ENCODE measurements at places on chromosomes 16 and 17. TPM values are rescaled to one million over a fixed set of nuclear protein-coding genes. Genes with fewer than 3 reads are reported as not detected.

- no peak for DNase-seq
Measured at GRCh38 chr17:63841350-63842172, 924 bp downstream of the SMARCD2 start.

GRCh38 chr17:34135841-34136240, 119.2 kb upstream of the CCL2 start:
- no peak for DNase-seq

The ANKRD40CL gene
- total RNA-seq: not detected

The NEUROD2 gene
- not detected for total RNA-seq

GRCh38 chr17:54992797-54993639, 24.5 kb downstream of the STXBP4 start:
- DNase-seq: no peak

The DNAAF8 gene
- total RNA-seq: 0.42 TPM

DNA sequence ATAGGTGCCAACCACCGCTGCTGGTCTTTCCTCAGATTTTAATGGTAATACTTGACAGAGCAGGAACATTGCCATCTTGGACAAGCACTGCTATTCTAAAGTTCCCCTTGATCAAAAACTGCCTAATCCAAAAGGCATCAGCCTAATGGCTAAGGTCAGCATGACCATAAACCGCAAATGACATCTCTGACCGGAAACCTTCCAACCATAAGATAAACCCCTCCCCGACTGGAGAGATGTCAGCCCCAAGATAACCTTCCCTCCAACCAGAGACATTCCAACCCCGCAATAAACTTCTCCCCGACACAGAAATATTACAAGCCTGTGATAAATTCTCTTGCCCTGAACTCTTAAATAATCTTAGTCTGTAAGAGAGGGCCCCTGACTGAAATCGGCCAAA, 7.4 kb upstream of the DHX40 start:
- no peak for DNase-seq

DNA sequence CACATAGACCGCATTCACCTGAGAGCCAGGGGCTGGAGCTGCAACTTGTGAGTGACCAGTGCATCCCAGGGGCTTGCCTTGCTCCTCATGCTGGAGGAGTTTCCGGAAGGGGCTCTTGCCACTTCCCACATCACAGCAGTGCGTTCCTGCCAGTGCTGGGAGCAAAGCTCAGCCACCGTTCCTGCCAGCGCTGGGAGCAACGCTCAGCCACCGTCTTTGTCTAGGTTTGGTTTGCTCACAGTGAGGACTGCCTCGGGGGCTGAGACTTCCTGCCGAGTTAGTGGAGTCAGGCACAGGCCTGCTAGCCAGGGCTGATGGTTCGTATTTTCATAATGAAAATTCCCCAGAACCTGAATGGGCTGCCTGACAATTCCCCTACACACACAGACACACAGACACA, 5.4 kb upstream of the CHRNE start:
- no peak for DNase-seq

The GPR179 gene
- not detected for total RNA-seq

- peak; percentile 27 for DNase-seq
Measured at GRCh38 chr16:4339909-4340308, 11.2 kb downstream of the PAM16 start.

The C16orf92 gene
- not detected for total RNA-seq

The TUBG1 gene
- 42.7 TPM for total RNA-seq

DNA sequence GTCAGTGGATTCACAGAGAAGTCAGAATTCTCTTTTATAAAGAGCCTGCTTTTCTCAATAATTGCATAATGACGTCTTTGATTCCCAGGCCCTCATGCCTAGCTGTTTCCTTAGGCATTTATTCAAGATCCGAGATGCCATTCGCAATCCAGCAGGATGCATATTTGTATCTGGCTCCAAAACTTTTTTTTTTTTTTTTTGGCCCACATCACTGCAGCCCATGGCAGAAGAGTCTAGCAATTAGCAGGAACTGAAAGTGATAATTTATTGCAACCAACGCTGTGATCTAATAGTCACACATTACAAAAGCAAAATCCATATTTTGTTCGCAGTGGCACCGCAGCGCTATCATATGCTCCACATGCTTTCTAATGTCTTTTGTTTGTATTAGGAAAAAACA, 503.4 kb downstream of the MAF start:
- no peak for DNase-seq

DNA sequence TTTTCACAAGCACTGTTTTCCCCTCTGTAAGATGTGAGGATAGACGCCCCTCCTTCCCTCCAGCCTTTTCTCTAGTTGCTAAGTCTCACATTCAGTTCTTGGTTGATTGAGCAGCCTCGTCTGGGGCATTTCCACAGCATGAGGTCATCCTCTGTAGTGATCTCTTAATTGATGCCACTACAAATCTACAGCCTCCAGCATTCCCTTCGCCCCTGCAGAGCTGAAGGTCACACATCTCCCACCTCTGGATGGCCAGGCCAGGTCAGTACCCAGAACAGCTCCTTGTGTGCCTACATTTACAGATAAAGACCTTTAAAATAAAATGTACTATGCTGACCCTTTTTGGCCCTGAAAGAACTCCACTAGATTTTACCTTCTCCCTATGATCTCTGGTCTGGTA, 32.5 kb upstream of the CDH11 start:
- DNase-seq: no peak

DNA sequence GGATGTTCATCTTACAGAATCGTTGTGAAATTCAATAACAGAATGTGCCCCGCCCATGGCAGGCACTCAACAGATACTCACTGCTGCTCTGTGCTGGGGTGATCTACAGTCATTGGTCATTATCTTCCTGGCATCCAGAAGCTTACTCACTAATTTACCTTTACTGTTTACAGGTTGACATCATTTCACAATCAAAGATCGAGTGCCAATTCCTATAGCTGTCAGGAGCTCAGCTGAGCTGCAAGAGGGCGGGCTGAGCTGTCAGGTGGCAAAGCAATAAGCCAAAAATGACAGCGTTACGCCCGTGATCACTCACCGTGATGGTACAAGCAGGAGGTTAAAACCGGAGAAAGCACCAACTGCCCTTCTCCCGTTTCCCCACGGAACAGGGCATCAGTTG, 51.2 kb downstream of the LITAF start:
- no peak for DNase-seq

The TAC4 gene
- not detected for total RNA-seq

GRCh38 chr16:71585318-71585703, 8.4 kb upstream of the TAT start:
- DNase-seq: no peak

DNA sequence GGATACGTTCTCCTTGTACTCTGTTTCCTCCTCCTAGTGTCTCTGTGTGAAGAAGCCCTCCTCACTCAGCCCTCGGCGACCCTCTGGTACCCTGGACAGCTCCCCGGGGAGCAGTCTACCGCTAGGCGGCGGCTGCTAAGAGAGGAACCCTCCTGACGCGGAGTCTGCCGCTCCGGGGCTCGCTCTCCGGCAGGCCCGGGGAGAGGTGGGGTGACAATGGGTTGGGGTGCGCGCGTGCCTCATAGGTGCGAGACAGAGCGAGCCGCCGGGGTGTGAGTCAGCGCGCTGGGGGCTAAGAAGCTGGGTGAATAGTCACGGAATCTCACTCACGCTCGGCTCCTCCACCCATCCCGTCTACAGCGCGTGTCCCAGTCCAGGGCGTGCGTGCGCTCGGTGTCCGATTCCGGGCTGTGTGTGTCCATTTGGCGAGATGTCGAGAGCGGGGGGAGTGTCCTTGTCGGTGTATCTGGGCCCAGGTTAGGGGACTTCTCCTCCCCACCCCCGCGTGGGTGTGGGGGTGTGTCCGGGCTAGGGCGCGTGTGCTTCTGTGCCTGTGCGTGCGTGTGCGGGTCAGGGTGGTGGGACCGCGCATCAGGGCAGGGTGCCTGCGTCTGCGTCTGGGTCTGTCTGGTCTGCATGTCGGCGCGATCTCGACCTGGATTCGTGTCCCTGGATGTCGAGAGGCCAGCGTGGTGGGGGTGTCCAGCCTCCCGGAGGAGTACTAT, 577 bp upstream of the HS3ST2 start:
- no peak for DNase-seq

- no peak for DNase-seq
Measured at GRCh38 chr17:38731526-38732294, 1.6 kb downstream of the CISD3 start.

DNA sequence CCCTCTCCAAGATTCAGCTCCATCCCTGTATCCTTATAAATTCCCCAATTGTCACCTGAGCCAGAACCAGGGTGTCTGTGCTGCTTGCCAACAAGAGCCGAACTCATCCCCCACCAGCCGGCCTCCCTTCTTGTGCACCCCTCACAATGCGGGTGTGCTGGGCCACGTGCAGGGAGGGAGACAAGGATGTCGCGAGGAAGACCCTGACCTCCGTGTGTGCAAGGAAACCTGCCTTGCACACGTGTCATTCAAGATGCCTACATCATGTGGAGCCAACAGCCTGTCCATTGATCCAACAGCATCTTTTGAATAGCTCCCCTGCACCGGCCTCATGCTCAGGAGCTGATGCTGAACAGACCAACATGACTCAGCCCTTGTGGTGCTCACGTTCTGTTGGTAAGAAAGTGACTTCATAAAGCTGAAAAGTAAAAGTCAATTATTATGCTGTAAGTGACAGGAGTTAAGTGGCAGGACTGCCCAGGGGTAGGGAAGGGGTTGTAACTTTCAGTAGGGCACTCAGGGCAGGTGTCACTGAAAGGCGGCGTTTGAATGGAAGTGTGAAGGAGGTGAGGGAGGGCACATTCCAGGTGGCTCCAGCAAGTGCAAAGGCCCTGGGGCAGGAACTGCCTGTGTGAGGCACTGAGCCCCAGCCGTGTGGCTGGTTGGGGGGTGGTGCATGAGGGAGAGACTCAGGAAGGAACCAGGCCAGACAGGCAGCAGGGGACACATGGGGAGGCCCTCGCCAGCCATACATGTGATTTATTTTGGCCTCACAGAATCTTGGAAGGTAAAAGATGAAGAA, 302.2 kb downstream of the FOXL1 start:
- DNase-seq: no peak

GRCh38 chr16:7689234-7689633, 356.6 kb downstream of the RBFOX1 start:
- no peak for DNase-seq

GRCh38 chr16:48393485-48394354, 8.5 kb upstream of the SIAH1 start:
- DNase-seq: no peak

The SOCS3 gene
- total RNA-seq: 71.3 TPM

- DNase-seq: no peak
Measured at GRCh38 chr16:35746281-35746962, 2287.0 kb downstream of the TP53TG3F start.

- DNase-seq: peak; percentile 87
Measured at GRCh38 chr17:37648555-37648954, 5.3 kb upstream of the DDX52 start.
